ENCODE measurements at places on chromosomes 1 and 21.
A peak's percentile ranks its signal among the peaks of the same experiment; 100 is the strongest.

DNA sequence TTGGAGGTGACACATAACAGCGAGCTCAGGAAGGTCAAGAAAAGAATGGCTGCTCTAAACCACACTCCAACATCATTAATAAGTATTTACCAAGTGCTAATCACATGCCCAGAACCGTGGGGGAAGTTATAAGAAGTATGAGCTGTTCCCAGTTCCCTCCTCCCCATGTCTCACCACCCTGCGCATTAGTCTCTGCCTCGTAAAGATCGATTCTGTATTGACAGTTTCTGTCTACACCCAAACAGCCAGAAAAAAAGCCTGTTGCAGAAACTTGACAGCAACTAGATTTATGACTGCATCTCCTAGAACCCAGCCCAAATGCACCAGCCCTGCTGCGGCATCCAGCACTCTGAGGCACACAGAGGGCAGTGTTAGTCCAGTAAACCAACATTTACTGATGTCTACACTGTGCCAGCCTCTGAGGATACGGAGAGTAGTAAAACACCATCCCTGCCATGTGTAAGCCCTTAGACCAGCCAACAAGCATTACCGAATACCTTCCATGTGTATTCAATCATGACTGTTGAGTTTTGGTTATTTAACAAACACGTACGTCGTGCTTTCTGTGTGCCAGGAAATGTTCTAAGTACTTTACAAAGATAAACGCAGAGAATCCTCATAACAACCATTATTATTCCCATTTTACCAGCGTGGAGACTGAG is 63.6 kb upstream of the ZBTB40 start:
- no peak for DNase-seq

GRCh38 chr1:212368073-212368484 is 46.6 kb downstream of the PACC1 start:
- no peak for DNase-seq

GRCh38 chr1:27912429-27912828 is 22.4 kb upstream of the SMPDL3B start:
- DNase-seq = no peak

DNA sequence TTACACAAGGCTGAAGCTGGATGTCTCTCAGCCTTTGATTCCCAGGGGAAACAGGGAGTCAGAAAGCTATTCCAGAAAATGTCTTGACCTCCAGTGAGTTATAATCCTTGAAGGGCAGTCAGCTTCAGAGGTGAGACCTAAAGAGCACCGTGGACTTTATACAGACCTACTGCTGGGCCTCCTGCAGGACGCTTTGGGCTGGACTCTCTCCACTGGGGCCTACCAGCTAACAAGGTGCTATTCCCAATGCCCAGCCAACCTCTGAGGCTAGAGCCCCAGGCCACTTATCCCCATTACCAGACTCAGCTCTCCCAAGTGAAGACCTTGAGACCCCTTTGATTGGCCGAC is 6.6 kb downstream of the SETD4 start:
- DNase-seq = no peak

DNA sequence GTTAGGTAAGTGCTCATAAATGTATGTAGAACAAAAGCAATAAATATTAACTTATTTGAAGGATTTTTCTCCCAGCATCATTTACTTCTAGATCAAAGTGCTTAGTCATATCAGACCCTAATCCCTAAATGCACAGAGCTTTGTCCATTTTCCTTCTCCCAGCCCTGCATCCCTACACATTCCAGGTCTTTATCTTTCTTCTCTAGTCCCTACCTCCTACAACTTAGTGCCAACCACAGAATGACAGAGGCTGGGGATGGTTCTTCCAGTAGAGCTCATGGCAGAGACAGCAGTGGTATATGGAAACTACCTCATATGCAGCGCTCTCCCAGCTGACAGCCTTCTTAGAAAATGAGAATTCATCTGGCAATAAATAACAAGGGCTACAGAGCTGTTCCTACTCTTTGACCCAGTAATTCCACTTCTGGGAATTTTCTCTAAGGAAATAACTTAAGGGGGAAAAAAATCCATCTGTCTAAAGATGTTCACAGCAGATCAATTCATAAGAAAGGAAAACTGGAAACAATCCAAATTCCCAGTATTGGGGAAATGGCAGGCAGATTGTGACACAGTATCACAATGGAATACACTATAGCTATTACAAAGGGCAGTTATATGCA is 62.9 kb upstream of the ROR1 start:
- DNase-seq = no peak

GRCh38 chr1:6868660-6869380 is 83.6 kb downstream of the CAMTA1 start:
- DNase-seq = no peak

DNA sequence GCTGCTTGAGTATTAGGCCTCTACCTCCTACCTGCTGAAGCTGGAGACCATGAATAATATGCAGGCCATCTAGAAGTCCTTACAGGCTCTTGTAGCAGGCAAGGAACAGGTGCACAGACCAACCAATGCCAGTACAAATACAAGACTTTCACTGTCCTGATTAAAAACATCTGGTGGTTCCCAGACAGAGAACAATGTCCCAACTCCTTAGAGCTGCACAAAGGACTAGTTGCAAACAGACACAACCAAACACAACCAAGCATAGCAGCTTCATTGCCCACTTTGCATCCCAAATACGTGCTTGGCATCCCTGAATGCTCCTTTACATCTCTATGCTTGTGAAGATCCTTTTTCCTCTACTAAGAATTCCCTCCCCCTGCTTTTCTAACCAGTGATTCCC is 98.1 kb upstream of the CXADR start:
- DNase-seq = no peak

DNA sequence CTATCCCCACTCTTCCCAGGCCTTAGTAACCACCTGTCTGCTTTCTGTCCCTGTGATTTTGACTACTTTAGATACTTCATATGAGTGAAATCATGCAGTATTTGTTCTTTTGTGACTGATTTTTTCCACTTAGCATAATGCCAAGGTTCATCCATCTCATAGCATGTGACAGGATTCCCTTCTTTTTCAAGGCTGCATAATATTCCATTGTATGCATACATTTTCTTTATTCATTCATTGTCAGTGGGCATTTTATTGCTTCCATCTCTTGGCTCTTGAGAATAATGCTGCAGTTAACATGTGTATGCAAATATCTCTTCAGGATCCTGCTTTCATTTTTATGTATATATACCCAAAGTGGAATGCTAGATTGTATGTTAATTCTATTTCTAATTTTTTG is 56.4 kb downstream of the AGL start:
- no peak for DNase-seq

- no peak for DNase-seq
Observed at GRCh38 chr1:29292344-29292743, 56.0 kb downstream of the PTPRU start.

DNA sequence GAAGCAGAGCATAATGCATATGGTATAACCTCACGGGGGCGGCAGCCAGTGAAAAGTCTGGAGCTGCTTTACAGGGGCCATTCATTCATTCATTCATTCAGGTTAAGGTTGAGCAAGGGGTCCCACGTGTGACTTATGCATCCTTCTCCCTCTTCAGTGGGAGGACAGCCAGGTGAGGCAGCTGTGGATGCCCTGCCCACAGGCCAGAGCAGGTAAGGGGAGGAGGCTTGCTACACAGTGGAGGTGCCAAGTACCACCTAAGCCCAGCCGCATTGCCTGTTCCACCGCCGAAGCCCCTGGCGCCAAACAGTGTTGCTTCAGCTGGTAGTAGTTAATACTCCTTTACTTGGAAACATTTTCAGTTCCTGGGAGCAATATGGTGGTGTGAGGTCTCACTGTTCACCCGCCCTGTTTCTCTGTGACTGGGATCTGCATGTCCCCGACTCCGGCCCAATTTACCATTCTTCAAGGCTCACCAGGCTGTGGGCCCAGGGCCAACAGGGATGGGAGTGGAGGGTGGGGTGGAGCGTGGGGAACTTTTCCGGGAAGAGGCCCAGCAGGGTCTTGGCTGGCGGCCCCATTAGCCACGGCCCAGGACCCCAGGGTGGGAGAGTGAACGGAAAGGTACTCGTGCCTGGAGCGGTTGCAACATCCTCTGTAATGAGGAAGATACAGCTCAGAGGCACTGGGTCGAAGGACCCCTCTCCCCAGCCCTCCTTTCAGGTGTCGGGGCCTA is 722 bp upstream of the PODN start:
- DNase-seq = no peak

DNA sequence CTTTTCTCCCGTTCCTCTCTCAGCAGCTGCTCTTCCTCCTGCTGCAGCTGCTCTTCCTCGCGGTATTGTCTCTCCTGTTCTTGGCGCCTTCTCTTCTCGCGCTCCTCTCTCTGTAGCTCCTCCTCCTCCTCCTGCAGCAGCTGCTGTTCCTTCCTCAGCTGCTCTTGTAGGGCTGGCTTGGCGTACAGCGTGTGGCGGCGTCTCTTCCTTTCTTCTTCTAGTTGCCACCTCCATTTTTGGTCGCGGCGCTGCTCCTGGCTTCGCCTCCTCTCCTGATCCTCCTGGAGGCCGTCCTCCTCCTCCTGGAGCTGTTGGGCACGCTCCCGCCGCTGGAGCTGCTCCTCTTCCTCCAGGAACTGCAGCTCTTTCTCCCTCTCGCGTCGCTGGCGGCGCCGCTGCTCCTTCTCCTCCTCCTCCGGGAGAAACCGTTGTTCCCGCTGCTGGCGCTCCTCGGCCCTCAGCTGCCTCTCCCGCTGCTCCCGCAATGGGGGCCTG is 4.8 kb downstream of the TCHH start:
- no peak for DNase-seq

GRCh38 chr1:91098299-91098906 is 76.6 kb upstream of the ZNF644 start:
- no peak for DNase-seq

- no peak for DNase-seq
Observed at GRCh38 chr1:82472489-82473131, 671.9 kb downstream of the ADGRL2 start.

DNA sequence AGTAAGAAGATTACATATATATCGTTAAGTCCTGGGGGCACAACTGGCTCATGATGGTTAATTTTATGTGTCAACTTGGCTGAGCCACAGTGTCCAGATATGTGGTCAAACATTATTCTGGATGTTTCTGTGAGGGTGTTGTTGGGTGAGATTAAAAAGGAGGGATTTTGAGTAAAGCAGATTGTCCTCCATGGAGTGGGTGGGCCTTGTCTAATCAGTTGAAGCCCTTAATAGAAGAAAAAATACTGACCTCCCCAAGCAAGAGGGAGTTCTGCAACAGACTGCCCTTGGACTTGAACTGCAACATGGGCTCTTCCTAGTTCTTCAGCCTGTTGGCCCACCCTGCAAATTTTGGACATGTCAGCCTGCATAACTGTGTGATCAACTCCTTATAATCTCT is 311.6 kb downstream of the RPS6KC1 start:
- no peak for DNase-seq

GRCh38 chr21:27837936-27838335 is 871.0 kb upstream of the ADAMTS5 start:
- DNase-seq = no peak

GRCh38 chr21:39215078-39215477 is 31.8 kb upstream of the PSMG1 start:
- DNase-seq = no peak

- DNase-seq = no peak
Observed at GRCh38 chr1:24084050-24084449, 27.9 kb downstream of the MYOM3 start.

DNA sequence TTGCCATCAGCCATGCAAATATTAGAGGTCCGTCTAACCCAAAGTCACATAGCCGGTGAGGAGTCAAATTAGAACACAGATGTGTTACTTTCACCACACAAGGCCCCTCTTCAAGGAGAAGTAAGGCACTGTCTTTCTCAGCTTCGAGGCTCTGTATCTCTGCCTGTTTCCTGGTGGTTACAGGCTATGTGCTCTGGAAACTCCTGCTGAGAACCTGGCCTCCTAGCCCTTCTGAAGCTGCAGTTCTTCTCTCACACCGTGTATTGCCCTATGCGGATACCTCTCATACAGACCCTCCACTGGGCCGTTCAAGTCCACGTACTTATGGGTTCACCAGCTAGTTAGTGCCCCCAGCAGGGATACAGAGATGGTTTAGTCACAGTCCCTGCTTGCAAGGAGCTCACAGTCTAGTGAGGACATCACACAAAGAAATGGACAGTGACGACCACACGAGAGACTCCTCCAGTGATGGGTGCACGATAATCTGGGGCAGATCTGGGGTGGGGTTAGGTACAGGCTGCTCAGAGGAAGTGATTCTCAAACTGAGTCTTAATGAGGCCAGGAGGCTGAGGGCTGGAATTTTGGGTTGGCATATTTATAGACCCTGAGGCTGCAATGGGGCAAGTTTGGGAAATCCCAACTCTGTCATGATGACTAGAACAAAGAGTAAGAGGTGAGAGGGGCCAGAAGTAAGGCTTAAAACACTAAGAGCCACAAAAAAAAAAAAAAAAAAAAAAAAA is 22.8 kb upstream of the ELOA start:
- no peak for DNase-seq

DNA sequence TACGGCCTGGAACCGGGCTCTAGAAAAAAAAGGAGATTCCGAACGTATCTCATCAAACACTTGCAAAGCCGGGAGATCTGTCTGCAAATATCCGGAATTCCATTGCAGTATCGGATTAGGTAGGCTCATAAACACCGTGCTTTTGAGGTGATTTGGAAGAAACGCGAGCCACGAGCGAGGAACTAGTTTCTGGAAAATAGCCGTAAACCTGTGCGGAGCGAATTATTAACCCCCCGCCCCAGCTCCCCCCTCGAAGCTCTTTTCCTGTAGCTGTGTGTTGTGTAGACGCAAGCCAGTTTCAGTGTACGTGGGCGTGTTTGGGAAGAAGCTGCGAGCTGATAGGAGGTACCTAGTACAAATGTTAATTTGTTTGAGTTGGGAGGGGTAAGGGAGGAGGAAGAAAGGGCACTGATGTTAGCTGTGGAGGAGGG is 1.1 kb downstream of the RALGPS2 start:
- DNase-seq = no peak

GRCh38 chr21:35136106-35136505 is 87.0 kb upstream of the RUNX1 start:
- DNase-seq = no peak

GRCh38 chr1:231523816-231524215 is 4.7 kb upstream of the TSNAX start:
- no peak for DNase-seq

- peak; percentile 65 for DNase-seq
Observed at GRCh38 chr1:151047591-151047924, at the start of gene C1orf56. Gene C1orf56, plus strand, starts transcription at chr1:151047751. Its CDS starts 97 bp downstream, at chr1:151047848.

DNA sequence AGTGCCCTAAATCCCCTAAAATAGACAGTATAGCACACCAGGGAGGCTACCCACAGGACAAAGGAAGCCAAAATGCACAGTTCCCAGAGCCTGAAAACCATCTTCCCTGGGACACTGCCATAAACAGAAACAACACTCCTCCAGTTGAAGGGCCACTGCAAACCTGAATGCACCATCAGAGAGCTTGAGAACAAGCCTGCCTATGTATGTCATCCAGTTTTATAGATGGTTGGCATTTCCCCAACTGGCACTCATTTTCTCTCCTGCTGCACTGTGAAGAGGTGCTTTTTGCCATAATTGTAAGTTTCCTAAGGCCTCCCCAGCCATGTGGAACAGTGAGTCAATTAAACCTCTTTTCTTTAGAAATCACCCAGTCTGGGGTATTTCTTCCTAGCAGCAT is 169.0 kb downstream of the AGBL4 start:
- no peak for DNase-seq

- no peak for DNase-seq
Observed at GRCh38 chr1:111736548-111737215, 2.5 kb downstream of the INKA2 start.

GRCh38 chr1:33320619-33321165 is at the start of gene A3GALT2:
Gene A3GALT2, minus strand, starts transcription at chr1:33321098. Its CDS starts 0 bp downstream, at chr1:33321098.
- DNase-seq = no peak

All from activated CD4-positive, CD25-positive, alpha-beta regulatory T cell treated with anti-CD3 and anti-CD28 coated beads, Interleukin-2, amount 50 U/mL, for 72 hours (primary cell).